GM06990 (cell line): ENCODE measurements at places on chromosomes 4 and X.

GRCh38 chr4:23993373-23993772 is 103.5 kb upstream of the PPARGC1A start:
- no peak for DNase-seq

DNA sequence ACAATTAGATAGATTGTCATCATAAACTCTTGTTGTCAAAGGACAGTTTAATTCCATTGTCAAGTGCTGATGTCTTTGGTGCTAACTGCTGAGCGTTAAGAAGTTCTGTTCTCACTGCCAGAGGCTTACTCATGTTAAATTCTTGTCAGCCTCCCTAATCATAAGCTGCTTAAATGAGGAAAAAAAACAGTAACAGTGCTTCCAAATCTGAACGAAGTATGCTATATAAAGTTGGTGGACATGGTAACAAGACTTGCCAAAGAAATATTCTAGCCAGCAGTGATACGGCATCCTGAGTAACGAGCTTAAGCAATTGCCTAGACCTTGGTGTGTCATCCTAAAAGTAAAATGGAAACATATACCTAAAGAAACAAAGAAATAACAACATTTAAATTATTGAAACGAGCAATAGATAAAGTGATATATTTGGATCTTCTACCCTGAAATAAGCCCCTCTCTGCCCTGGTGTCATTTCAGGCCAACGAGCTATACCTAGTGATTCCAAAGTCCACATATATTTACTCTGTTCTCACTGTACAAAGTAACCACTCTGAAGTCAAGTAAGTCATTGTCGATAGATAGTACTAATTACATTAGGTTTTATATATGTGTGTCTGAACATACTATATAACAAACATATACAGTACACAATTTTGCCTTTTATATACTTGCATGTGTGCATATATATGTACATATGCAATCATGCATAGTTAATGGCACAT is 339.7 kb upstream of the HS3ST1 start:
- DNase-seq = no peak

DNA sequence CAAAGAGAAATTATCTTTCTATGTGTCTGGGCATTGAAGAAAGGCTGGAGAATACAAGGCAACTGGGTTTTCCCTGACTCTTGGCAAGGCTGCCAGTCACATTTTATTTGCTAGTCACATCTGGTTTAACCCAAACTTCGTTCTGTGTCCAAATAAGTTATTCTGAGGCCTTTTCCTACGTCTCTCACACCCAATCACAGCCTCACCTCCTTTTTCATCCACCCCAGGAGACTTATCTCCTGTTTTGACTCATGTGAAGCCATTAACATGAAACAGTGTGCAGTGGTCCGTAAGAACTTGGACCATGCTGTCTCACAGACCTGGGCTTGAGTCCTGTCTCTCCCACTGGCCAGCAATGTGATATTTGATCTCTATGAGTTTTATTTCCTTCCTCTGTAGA is 59.3 kb downstream of the CNGA2 start:
- DNase-seq = no peak

DNA sequence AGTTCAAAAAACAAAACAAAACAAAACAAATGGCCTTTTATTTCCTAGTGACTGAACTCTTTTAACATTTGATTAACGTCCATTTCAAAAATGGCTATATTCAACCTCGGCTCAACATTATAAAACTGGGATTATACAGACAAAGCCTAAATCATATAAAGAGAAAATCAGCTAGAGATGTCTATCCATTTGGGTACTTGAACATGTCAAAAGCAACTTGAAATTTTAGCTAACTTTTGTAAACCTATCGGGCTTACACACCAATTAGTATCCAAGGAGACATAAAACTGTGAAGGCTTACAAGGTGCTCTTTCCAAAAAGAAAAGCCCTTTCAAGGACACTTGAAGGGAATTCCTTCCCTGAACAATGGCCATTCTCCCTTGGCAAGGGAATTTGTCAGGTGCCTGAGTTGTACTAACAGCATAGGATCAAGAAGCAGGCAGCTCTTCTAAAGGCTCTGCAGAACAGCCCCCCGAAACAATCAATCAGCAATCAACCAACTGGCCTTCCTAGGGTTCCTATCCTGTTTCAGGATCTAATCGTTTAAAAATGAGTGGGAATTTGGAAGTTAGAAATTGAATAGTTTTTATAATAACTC is 633.7 kb upstream of the HTR2C start:
- no peak for DNase-seq

GRCh38 chr4:138562544-138562991 is 320.4 kb upstream of the SLC7A11 start:
- DNase-seq = no peak

DNA sequence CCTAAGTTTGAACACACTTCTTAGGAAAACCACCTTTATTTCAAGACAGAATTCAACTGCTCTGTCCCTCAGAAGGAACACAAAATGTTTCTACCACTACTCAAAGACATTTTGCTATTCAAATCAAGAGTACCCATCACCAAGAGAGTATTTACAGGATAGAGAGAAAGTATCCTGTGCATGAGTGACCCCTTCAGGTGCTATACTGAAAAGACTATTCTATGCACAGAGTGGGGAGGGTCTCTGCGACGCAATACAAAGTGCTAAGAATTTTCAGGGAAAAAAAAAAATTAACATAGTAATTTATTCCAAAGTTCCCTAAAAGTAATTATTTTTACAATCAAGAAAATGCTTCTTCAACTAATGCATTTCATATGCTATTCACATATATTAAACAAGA is 346.4 kb upstream of the FAM241A start:
- no peak for DNase-seq

GRCh38 chr4:105520819-105521790 is 31.3 kb upstream of the ARHGEF38 start:
- DNase-seq = peak; percentile 13

GRCh38 chr4:152257601-152258066 is 278.3 kb downstream of the FBXW7 start:
- DNase-seq = no peak

- DNase-seq = no peak
Observed at GRCh38 chrX:150769408-150769807, 76.2 kb downstream of the MTMR1 start.

GRCh38 chr4:7020856-7021255 is 22.3 kb upstream of the TADA2B start:
- no peak for DNase-seq

DNA sequence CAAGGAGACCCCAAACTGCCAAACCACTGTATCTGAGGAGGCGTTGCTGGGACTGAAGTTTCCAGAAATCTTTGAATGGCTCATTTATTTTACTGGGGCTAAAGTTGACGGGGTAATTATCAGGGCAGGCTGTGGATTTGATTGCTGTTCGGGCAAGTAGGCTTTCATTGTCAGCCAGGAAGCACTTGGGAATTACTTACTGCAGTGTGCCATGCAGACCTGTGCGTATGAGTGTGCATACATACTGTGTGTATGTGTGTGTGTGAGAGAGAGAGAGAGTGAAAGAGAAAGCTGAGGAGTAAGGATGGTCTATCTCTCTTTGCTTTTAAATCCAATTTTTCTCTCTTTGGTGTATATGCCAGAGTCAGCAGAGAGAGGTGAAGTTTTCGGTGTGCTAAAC is 122.7 kb downstream of the NPNT start:
- no peak for DNase-seq

GRCh38 chr4:152990471-152991131 is 54.5 kb downstream of the FHDC1 start:
- no peak for DNase-seq

GRCh38 chr4:140297221-140297570 is 76.2 kb upstream of the SCOC start:
- no peak for DNase-seq

GRCh38 chr4:181757098-181757497 is 486.1 kb upstream of the TENM3 start:
- no peak for DNase-seq

DNA sequence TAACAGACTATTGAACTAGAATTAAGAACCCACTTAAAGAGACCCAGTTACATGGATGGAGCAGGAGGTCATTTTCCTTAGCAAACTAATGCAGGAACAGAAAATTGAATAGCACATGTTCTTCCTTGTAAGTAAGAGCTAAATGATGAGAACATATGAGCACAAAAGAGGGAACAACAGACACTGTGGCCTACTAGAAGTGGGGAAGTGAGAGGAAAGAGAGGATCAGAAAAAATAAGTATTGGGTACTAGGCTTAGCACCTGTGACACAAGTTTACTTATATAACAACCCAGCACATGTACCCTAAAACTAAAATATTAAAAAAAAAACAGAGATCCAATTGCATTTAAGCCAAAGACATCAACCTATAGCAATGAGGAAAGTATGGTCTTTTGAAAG is 26.2 kb downstream of the ARAP2 start:
- DNase-seq = no peak

GRCh38 chr4:81839347-81840042 is 367.8 kb upstream of the RASGEF1B start:
- DNase-seq = no peak

DNA sequence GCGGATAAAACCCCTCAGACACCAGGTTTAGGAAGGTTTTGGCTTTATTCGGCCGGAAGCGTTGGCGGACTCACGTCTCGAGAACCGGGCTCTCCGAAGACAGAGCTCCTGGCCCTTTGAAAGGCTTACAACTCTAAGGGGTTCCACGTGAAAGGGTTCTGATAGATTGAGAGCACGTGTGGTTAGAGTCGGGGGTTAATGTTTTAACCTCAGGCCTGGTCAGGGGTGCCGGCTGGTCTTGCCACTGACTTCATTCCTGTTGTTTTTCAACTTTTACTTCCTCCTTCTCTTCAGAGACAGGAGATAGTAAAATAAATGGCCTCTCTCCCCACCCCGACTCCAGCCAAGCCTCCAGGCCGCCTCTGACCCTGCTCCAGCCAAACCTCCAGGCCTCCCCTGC is 4.7 kb upstream of the ASMT start:
- no peak for DNase-seq

- DNase-seq = no peak
Observed at GRCh38 chr4:147307896-147308674, 172.8 kb upstream of the EDNRA start.

GRCh38 chr4:177191586-177191985 is 118.1 kb upstream of the NEIL3 start:
- DNase-seq = no peak

DNA sequence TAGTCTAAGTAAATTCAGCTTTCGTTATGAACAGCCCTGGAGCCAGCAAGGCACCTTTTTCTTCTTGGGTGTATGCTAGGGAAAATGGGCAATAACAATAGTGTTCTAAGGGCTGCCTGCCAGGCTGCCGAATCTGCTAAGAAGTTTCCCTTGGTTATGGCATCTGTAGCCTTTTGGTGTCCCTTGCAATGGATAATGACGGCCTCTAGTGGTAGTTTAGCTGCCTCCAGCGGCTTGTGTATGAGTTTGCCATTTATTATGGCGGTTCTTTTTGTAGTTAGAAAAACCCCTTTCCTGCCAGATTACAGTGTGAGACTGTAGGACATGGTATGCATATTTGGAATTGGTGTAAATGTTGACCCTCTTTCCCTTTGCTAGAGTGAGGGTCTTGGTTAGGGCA is 78.9 kb upstream of the SPIN4 start:
- DNase-seq = no peak

DNA sequence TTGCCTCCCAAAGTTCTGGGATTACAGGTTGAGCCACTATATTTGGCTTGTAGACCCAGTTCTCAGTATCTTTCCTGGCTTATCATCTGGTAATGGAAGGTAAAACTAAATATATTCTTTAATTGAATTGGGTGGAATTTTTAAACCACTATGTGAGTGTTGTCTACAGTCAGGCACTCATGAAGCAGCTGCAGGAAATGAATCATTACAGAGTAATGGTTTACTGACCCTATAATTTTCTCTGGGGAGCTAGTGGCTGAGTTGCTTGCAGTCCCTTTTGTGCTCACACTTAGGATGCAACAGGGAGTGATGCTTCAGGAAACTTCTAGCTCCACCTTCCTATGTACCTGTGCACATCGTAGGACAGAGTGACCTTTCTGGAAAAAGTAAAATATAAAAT is 4.1 kb upstream of the UGT2B7 start:
- no peak for DNase-seq

DNA sequence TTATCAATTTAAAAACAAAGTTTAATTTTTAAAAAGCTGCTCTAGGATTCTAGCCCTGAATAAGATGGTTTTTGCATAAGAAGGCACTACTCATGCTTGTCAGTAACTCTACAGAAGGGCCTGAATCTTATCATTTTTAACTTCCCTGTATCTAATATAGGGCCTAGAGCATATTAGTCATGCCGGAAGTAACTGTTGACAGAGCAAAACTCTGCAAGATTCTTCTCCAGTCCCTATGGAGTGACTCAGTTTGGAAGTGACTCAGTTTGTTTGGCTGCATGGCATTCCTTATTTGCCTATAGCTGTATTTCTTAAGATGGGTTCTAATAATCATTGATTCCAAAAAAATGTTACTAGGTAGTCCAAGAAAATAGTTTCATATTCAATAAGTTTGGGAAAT is 431.8 kb upstream of the HTR2C start:
- no peak for DNase-seq

- no peak for DNase-seq
Observed at GRCh38 chrX:46326161-46326560, 219.1 kb downstream of the ZNF674 start.

- DNase-seq = no peak
Observed at GRCh38 chrX:16970977-16971376, 24.5 kb downstream of the REPS2 start.

DNA sequence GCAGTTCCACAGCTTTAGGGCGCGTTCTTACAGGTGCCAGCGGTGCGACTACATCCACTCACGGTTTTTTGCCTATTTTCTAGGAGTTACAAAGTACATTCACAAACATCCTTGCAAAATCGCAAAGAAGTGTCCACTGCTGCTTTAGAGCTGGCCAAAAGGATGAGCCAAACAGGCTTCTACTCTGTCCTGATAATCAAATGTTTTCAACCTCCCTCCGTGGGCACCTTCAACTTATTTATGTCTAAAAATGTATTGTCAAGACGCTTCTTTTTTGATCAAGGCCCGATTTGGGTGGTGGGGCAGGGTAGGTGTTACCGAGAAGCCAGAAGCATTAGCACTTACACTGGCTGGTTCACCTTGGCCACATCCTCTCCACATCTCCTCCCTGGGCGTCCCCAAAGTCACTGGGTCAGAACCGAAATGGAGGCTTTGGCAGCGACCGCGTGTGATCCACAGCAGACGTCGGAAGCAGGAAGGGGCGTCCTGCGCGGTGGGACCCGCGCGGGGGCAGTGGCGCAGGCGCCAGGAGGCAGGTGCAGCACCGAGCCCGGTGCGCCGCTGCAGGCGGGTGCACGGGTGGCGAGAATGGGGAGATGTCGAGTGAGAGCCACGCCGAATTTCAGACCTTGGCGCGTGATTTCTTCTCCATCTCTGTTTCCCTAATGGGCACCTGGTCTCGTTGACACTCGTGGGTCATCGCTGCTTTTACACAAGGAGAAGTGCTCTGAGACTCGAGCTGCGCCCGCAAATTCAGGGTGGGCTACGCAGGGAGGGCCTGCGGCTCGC is 16.9 kb downstream of the NKX3-2 start:
- no peak for DNase-seq
